GM12864 (cell line): ENCODE measurements at places on chromosomes 6 and 20.
A peak's percentile ranks its signal among the peaks of the same experiment; 100 is the strongest.

GRCh38 chr6:73176057-73176456 lies 49.2 kb downstream of the KHDC1L start:
- no peak for DNase-seq

DNA sequence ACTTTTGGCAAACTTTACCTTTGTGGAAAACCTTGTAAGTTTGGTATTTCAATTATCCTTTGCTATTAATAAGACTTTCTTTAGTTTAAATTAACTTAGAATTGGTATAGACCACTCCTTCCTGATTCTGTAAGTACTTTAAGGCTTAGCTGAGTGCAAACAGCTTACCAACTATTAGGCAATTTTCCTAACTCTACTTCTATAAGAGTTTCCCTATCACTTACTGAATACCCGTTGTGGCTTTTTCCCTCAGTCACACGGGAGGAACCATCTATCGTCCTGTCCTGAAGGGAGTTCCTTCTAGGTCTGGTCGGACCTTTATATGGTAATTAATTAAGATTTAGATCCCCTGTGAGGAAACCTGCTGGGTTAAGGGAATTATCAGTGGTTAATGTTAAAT lies 9.6 kb downstream of the SLC35A1 start:
- no peak for DNase-seq

GRCh38 chr6:47414423-47415167 lies 63.0 kb upstream of the CD2AP start:
- DNase-seq, result peak; percentile 37

GRCh38 chr6:3770023-3770720 lies 18.7 kb upstream of the PXDC1 start:
- no peak for DNase-seq

- no peak for DNase-seq
These were observed 90.0 kb downstream of the CENPW start for GRCh38 chr6:126429866-126430265.

DNA sequence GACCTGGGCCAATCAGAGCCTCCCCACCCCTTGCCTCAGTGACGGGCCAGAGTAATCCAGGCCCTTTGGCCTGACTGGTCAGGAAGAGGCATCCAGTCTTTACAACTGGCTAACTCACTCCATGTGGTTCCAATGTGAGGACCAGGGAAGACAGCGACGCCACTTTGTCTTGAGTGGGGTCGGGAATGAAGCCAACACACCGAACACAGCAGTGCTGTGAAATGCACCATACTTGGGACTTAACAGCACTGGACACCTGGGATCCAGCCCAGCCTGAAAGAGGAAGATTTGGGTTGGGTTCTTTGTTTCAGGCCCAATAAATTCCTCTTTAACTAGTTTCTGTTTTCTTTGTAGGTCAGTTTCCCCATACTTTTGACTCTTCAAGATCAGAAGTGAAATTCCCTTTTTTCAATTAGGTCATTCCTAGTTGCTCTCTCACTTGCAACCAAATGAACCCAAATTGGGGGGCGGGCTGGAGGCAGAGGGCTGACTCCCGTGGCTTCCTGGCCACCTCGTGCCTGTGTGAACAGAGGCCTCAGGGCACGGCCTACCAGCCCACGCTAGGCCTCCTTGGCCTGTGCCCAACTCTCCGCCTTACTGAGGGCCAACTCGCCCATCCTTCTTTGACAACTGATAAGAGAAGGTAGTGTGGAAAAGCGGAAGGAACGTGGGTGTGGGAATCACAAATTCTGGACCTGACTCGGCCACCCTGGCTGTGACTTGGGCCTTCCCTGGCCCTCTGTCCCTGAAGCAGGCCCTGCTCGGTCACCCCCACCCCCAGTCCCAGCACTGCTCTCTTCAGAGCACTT lies 17.1 kb downstream of the SULF2 start:
- DNase-seq, result no peak

DNA sequence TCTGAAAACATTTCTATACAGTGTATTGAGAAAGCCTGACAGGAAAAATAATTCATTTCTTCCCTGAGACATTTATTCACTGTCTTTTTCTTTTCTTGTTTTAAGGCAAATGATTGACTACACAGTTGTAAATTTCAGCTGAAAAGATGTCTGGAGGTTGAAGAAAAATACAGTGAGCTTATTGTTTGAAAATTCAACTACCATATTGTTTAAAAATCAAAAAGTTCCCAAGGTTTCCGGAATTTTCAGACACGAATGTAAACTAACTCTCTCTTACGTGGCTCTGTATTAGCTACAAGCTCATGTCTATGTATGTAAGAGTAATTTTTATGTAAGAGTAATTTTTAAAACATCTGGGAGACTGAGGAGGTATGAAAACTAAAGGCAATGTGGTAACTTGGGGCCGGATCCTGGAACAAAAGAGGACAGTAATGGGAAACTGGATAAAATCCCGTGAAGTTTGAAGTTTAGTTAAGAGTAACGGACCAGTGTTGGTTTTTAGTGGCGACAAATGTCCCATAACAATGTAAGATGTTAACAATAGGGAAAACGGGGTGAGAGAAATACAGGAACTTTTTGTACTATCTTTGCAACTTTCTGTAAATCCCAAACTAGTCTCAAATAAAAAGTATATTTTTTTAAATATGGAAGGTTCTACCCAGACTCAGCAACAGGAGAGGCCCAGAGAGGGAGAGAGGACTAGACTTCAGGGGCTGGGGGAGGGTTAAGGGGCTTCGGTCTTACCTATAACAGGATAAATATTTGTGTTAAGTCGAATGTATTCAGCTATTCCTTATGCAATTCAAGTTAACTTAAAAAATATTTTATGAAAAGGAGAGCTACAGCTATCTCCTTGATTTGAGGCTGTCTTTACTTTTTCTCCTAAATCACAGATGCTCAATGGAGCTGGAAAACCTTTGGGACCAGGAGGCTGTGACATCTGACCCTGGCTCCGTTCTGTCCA lies 1.3 kb downstream of the PTGIS start:
- no peak for DNase-seq

DNA sequence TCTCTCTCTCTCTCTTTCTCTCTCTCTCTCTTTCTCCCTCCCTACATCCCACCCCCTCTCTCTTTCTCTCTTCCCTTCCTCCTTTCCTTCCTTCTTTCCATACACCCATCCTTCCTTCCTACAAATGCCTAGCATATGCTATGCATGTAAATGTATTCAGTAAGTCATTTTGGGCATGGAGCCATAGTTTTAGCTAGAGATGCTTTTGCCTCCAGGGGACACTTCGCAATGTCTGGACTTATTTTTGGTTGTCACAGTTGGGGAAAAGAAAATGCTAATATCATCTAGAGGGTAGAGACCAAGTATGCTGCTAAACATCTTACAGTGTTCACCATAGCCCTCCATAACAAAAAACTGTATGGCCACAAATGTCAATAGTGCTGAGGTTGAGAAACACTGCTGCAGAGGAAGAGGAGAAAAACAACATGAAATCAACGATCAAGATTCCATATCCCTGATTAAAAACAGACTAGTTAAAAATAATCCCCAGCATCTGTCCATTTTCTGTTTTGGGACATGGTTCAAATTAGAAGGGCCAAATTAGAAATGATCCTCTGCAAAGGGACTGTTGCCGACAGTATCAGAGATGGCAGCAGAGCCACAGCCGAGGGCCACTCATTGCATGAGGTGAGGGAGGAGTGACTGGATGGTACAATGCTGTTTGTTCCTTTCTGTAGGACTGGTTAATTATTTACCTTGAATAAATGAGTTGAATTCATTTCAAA lies 152.7 kb downstream of the SH3BGRL2 start:
- no peak for DNase-seq

DNA sequence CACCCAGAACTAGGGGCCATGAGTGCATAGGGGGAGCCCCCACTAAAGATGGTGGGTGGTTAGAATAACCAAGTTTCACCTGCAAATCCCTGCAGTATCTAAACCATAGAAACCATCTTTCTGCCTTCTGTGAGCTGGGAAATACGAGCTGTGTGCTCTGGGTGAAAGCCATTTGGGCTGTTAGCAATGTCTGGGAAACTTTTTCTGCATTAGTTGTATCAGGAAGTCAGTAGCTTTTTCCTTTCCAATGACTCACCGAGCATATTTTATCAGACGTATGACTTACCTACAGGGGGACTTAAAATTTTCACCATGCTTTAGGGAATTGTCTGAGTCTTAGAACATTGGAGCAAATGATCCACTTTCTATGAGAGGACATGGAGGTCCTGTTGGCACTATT lies 584.0 kb downstream of the QKI start:
- no peak for DNase-seq

DNA sequence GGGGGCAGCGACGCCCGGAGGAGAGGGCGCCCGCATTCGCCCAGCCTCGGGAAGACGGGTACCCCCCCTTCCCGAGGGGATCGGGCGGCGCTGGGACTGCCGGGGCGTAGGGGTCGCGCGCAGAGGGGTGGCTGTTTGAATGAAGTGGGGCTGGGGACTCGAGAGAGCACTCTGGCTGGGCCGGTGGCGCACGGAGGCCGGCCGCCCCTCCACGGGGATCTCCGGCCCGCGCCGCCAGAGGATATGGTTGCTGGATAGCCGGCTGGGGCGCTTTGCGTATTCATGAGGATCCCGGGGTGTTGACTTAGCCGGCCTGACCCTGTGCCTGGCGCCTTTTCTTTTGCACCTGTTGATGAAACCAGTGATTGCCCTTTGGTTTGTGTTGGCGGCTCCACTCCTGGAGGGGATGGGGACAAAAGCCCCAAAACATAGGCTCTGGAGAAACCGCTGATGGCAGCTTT lies 469 bp downstream of the SYNJ2 start:
- no peak for DNase-seq

- no peak for DNase-seq
These were observed 18.3 kb downstream of the BTN2A1 start for GRCh38 chr6:26475823-26476729.

GRCh38 chr6:89357390-89357789 lies 4.9 kb upstream of the UBE2J1 start:
- DNase-seq, result peak; percentile 92

DNA sequence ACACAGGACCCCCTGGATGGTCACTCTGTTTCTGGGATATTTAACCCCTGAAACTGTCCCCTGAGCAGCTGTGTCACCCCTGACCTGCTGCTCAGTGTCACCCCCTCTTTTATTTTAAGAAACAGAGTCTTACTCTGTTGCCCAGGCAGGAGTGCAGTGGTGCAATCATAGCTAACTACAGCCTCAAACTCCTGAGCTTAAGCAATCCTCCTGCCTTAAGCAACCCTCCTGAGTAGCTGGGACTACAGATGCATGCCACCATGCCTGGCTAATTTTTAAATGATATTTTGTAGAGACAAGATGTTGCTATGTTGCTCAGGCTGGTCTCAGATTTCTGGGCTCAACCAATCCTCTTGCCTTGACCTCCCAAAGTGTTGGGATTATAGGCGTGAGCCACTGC lies 21.5 kb upstream of the GTSF1L start:
- DNase-seq, result no peak

DNA sequence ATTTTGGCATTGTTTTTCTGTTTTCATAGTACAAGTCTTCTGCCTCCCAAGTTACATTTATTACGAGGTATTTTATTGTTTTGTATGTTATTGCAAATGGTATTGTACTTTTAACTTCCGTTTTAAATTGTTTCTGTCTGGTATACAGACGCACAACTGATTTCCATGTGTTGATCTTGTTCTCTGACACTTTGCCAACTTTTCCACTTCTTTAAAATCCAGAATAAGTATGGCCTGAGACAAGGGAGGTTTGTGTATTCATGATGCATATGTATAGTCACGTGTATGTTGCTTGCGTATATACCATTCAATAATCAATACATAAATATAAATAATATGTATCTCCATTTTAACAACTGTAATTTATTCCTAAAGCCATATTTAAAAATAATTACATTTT lies 41.2 kb downstream of the THBS2 start:
- DNase-seq, result no peak

- no peak for DNase-seq
These were observed 404.1 kb downstream of the FOXA2 start for GRCh38 chr20:22180244-22180643.

DNA sequence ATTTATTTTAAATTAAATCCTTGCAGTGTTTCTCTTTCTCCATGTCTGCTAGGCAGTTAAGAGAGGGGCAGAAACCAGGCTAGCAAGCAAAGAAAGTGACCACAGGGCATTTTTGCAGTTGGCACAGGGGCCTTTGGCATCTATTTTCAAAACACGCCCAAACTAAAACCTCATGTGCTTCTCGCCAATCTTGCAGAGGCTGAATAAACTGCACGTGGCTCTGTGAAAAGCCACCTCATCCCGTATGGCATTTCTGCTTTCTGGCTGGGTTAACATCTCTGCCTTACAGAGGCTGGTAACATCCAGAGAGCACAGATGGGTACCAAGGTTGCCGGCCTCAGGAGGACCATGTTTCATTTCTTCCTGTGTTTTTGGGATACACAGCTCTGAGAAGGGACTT lies 54.6 kb downstream of the GJA10 start:
- no peak for DNase-seq

DNA sequence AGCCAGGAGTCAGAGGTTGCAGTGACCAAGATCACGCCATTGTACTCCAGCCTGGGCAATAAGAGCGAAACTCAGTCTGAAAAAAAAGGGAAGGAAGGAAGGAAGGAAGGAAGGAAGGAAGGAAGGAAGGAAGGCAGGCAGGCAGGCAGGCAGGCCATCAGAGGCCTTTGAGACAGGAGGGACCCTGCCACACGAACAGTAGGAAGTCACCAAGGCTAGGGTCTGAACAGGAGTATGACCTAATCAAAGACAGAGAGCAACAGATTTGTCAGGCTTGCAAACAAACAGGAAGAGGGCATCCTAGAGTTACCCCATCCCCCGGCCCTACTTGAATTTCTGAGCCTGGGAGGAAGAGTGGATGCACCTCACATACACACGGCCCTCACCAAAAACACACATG lies 67.1 kb downstream of the FGD2 start:
- DNase-seq, result no peak

DNA sequence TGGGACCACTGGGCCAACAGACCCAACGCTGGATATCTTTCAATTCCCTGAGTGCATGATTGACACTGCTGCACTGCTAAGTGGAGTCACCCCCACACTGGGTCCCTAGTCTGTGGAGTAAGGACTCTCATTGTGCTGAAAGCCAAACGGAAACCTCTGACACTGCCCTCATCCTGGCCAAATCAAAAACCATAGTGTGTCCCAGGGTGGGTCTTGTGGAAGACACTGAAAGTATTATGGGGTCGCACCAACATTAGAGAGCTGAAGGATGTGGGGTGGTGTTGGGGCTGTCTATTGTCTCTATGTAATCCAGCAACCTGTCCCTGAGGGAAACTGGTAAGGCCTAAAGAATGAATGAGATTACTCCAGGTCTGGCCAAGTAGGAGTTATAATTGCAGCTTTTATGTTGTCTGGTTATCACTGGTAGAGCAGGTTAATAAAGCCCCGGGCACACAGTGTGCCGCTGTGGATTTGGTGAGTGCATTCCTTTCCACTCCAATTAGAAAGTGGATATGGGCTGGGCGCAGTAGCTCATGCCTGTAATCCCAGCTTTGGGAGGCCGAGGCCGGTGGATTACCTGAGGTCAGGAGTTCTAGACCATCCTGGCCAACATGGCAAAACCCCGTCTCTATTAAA lies 57.9 kb downstream of the HLA-A start:
- DNase-seq, result no peak

GRCh38 chr6:97440590-97441176 lies 157.7 kb upstream of the MMS22L start:
- no peak for DNase-seq

GRCh38 chr6:23589811-23590210 lies 536.2 kb upstream of the NRSN1 start:
- no peak for DNase-seq
